ENCODE measurements at places on chromosomes 5 and 9. TPM values are rescaled to one million over a fixed set of nuclear protein-coding genes. Genes with fewer than 3 reads are reported as not detected.

SLC31A2 gene
- total RNA-seq: 5.2 TPM

SLCO6A1 gene
- total RNA-seq: not detected

PRR16 gene
- 1.1 TPM for total RNA-seq

RASA1 gene
- total RNA-seq: 36.0 TPM

BTNL8 gene
- total RNA-seq: 0.32 TPM

ADRB2 gene
- total RNA-seq: 0.07 TPM

AIF1L gene
- total RNA-seq: 4.2 TPM

SLC4A9 gene
- not detected for total RNA-seq

CARD9 gene
- total RNA-seq: 0.32 TPM

GZMA gene
- total RNA-seq: not detected

DNAJB5 gene
- 0.17 TPM for total RNA-seq

- no peak for DNase-seq
These were observed 141.0 kb upstream of the GRHPR start for GRCh38 chr9:37281541-37281940.

- no peak for DNase-seq
These were observed 140.8 kb downstream of the C9orf152 start for GRCh38 chr9:110066929-110067716.

GRCh38 chr5:33539212-33539611 lies 98.4 kb downstream of the TARS1 start:
- no peak for DNase-seq

DNA sequence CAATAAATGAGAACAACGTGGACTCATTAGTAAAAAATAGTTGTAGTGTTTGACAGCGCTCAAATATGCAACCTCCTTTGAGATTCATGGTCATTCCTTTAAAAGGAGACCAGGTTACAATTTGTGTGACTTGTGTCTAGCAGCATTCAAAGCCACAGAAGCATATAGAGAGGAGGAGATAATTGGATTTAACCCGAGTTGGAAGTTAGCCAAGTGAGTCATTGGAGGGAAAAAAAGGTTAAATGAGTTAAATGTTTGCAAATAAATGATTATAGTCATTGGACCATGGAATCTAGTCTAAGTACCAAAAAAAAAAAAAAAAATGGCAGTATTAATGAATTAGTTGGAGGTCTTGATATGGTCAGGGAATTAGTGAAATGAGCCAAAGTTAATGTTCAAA lies 90.9 kb downstream of the ITGA1 start:
- no peak for DNase-seq

- no peak for DNase-seq
These were observed 88.6 kb upstream of the GAS1 start for GRCh38 chr9:87035879-87036278.

- DNase-seq: no peak
These were observed 75.9 kb downstream of the NMUR2 start for GRCh38 chr5:152329207-152329606.

- DNase-seq: no peak
These were observed 727 bp upstream of the ADRB2 start for GRCh38 chr5:148825716-148826052.

DNA sequence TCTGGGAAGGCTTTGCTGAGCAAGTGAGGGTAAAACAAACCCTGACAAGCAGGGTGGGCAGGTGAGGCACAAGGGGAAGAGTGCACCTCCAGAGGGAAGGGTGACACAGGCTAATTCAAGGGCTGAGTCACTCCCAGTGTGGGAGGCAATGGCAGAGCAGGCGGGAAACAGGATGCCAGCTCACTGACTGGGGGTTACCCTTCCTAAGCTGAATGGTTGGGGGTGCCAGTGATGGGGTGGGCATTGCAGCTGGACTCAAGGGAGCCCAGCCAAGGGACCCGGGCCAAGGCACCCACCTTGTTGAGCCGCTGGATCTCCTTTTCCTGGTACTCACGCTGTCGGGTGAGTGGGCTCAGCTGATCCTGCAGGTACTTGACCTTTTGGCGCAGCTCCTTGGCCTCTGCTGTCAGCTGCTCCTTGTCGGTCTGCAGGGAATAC lies 18.4 kb downstream of the GPX3 start:
- no peak for DNase-seq

GRCh38 chr5:163825661-163826060 lies 320.2 kb downstream of the MAT2B start:
- no peak for DNase-seq

DNA sequence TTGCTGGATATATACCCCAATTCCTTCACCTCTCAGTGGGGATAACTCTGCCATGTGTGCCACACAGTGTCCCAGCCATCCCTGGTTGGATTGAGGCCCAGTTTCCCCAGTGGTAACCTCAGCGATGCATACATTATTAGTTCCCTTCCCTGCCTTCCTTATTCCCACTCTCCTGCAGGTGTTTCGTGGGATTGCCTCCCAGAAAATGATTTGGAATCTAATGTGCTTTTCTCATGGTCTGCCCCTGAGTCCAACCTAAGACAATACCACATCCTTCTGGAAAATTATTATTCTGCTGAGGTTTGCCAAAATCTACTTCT lies 8.4 kb upstream of the SPINK4 start:
- DNase-seq: no peak

GRCh38 chr5:95822043-95822541 lies 434 bp downstream of the GLRX start:
- DNase-seq: no peak

DNA sequence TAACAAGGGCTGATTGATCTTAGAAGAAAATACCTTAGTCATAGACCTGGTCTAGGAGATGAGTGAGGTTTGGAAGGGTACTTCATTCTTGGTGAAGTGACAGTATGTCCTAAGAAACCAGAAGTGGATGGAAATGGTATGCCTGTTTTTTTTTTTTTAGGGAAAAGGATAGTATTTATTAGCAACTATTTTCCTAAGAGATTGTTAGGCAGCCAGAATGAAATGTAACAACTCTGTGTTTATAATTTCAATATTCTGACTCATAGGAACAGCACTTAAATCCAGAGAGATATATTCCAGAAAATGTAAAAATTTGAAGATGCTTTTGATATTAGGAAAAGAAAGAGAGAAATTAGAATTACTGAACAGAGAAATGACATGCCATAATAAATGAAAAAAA lies 21.2 kb upstream of the ARL14EPL start:
- no peak for DNase-seq

- no peak for DNase-seq
These were observed 46.6 kb downstream of the CD180 start for GRCh38 chr5:67149951-67150523.

DNA sequence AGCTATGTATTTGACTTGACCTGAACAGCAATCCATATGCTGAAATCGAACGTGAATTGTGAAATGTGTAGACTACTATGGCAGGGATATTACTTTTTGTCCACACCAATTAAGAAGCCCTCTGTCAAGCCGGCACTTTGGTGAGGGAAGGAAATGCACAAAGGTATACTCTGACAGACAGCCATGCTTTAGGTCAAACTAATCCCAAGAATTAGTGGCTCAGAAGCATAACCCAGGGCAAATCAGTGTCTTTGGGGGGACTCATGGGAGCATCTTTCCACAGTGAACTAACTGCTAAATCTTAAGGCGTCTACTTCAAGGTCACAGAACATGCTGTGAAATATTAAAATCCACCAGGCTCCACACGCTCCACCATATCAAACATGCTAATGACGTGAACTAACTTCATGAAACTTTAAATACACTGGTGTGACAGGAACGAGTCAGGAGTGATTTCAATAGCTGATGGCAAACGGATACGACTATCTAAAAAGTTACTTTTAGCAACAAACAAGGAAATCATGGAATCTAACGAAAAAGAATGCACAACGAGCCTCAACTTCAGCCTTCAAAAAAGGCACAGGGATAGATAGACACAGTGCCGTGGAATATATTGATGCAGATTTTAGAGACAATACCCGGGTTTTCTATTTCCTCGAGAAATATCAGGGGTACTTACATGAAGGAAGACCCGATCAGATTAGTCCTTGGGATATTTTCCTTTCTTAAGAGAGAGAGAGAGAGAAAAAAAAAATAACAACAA lies 527 bp downstream of the MEF2C start:
- no peak for DNase-seq

DNA sequence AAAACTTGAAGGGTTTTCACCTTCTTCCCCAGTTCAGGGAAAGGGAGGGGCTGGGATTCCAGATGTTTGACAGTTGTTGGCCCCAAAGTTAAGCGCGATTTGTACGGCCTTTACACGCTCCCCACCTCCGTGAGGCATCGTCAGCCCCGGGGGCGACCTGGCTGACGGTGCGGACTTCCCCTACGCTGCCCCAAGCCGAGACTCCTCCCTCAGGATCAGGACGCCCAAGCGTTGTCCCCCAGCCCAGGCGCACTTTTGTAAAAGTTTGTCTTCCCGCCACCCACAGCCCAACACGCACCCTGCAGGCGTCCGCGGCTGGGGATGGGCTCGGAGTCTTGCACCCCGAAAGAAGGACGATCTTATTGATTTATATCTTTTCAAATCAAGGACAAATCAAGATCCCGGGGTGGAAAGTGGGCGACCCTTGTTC lies 713 bp downstream of the MOB3B start:
- no peak for DNase-seq

GRCh38 chr9:69931340-69931739 lies 110.7 kb downstream of the CFAP95 start:
- no peak for DNase-seq

GRCh38 chr9:130201399-130201873 lies 29.2 kb downstream of the NCS1 start:
- no peak for DNase-seq

DNA sequence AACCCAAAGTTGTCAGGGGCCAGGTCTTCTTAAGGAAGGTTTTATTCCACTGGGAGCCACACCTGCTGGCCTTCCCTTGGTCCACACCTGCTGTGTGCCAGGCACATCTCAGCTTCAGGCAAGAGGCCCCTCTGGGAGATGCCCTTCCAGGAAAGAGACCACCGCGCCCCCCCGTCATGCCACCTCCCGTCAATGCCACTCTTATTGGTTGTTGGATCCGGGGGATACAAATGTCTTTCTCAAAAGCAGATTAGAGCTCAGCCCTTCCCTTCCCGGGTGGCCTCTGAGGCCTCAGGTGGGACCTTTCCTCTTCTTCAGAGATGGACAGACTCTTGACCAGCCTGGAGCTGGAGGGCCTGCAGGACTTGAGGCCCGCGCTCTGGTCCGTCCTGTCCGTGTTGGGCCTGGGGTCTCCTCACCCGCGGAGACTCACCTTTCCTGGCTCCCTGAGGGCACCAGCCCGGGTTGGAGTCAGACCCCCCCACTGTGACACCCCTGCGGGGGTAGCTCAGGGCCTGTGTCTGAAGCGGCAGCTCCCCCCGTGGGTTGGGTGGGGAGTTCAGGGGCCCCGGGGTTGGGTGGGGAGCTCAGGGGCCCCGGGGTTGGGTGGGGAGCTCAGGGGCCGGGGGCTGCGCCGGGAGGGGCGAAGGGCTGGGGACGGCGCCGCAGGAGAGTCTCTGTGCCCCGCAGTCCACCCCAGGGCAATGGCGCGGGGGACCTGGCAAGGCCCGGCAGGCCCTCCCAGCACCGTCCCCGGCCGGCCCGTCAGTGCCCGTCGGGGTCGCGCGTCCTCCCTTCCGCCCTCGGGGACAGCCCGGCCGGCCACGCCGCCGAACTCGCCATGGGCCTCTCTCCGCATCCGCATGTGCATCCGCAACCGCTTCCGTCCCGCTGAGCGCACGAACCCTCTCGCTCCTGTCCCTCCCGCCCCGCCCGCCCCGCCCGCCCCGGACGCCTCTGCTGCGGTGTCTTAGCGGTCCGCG lies 3.7 kb upstream of the SLC9A3 start:
- no peak for DNase-seq

GRCh38 chr9:104758974-104759373 lies 5.0 kb upstream of the NIPSNAP3B start:
- DNase-seq: no peak

GRCh38 chr9:68685770-68686169 lies 19.3 kb upstream of the PIP5K1B start:
- peak; percentile 44 for DNase-seq

- no peak for DNase-seq
These were observed 76.8 kb downstream of the STK10 start for GRCh38 chr5:172110921-172111851.

DNA sequence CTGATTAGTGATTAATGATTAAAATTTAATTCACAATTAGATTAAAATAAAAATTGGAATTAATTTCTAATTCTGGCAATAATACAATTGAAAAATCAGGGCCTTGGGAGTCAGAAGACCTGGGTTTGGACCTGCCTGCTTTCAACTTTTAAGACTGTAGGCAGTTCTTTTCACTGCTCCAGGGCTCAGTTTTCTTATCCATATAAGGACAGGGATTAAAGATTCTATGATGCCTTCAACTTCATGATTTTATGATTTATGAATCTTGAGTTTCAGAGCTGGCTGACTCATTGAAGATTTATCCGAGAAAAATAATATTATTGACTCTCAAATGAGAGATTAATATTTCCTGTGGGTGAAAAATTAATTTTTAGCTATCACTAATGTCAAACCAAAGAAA lies 208.6 kb upstream of the ANKH start:
- no peak for DNase-seq

GRCh38 chr9:130041648-130042405 lies 1.2 kb downstream of the FNBP1 start:
- no peak for DNase-seq

GRCh38 chr9:99126312-99126711 lies 21.4 kb downstream of the TGFBR1 start:
- no peak for DNase-seq

- DNase-seq: no peak
These were observed 62.9 kb downstream of the SHB start for GRCh38 chr9:38006163-38006562.

GRCh38 chr5:38790891-38791290 lies 54.9 kb upstream of the OSMR start:
- no peak for DNase-seq

DNA sequence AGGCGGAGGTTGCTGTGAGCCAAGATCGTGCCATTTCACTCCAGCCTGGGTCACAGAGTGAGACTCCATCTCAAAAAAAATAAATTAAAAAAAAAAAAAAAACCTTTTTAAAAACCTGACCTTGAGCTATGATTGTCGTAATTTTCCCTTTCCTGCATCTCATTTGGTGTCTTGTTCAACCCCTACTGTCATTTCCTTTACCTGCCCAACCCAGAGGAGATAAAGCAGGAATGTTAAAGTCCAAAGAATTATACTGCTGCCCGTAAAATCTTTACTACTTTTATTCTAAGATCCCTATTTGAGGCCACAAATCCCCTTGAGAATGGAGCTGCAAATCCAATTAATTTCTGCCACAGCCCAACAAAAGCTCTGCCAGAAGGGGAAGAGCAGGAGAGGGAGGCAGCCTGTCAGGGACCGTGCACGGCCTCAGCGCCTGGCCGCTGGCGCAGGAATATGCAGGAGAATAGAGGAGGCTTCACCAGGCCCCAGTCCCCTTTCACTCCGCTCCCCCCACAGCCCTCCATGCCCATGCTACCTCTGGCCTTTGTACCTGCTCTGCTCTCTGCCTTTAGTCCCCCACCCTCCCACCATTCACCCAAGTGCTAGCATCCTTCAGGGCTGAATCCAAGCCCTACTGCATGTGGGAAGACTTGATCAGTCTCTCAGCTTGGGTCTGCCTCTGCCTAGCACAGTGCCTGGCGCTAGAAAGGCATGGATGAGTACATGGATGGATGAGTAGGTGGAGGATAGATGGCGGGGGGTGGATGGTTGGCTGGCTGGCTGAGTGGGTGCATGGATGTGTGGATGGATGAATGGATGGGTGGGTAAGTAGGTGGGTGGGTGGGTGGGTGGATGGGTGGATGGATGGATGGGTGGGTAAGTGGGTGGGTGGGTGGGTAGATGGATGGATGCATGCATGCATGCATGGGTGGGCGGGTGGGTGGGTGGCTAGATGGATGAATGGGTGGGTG lies 99.8 kb upstream of the SARDH start:
- no peak for DNase-seq

GRCh38 chr9:27362447-27363210 lies 65.7 kb upstream of the EQTN start:
- no peak for DNase-seq

- DNase-seq: no peak
These were observed 240.1 kb downstream of the DNAH5 start for GRCh38 chr5:13704396-13704795.
